H9 (cell line): ENCODE measurements at places on chromosomes 6 and 20.

DNA sequence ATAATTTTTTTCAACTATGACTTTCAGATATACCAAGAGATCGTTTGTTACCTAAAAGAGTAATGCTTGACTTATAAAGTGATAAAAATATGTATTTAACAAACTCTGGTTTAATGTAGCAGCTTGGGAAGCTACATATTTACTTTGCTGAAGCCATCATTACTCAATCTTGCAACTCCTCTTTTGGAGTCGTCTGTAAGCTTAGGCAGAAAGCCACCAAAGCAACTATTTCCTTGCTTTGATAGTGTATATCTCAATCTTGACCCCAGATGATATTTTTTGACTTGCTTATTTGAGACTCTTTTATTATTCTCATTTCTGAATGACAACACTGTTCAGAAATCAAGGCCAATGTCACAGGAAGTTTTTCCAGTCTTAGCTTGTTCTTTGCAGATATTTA, 183.0 kb downstream of the SAMD5 start:
- DNase-seq, result no peak

DNA sequence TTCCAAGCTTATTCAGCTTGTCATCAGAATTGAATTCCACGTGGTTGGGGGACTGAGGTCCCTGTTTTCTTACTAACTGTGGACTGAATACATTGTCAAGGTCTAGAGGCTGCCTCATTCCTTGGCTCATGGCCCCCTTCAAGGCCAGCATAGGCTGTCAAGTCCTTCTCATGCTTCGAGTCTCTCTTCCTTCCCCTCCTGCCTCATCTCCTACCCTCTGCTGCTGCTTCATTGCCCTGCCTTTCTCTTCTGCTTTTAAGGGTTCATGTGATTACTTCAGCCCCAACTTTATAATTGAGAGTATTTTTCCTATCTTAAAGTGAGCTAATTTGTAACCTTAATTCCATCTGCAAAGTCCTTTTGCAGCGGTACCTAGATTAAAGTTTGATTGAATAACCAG, 27.6 kb upstream of the ZNF831 start:
- DNase-seq, result no peak

DNA sequence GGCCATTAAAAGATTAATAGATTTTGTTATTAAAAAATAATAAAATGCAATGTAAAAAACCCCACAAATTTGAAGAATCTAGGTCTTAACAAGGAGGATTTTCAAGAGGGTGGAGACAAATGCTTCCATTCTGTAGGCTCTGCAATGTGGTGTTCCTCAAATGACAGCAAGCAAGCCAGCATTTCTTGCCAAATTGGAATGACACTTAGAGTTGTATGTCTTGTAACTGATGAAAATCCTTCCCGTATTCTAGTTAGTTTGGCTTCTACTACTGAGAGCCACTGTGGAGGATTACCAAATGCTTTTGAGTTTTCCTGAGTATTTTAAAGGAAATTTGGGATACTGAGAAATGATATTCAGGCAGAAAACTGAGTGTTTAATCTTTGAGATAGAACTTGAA, 1225.5 kb upstream of the CITED2 start:
- no peak for DNase-seq

DNA sequence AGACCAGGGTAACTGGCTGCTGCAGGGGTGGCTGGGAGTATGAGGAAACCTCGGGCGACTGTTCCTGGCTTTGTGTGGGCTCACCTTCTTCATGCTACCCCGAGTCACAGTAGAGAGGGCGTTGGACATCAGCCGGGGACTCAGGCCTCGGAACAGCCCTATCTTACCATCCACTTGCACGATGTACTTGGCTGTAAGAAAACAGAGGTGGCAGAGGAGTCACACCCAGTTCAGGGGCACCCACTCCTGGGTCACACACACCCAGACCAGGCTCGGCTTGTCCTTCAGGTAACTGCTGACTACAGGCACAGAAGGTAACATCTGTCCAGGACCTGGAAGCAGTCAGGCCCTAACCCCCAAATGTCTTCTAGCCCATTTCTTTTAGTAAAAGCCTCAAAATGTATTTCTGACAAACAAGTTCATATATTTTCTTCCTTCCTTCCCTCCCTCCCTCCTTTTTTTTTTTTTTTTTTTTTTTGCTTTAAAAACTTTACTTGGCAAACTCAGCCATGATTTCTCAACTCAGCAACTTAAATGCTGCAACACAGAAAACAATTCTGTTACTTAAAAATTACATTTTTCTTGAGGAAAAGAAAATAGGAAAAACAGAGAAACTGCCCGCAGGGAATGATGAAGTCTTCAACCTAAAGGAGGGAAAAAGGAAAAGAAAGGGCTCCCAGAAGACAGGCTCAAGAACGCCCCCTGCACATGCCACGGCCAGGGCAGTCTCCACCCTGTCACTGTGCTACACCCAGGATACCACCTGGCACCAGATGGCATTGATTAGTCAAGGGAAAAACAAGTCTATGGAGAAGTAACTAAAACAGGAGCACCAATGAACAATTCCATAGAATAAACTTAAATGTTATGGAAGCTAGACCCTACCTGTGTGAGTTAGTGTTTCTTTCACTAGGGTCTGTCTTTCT, 7.3 kb downstream of the MTCH1 start:
- DNase-seq, result no peak

DNA sequence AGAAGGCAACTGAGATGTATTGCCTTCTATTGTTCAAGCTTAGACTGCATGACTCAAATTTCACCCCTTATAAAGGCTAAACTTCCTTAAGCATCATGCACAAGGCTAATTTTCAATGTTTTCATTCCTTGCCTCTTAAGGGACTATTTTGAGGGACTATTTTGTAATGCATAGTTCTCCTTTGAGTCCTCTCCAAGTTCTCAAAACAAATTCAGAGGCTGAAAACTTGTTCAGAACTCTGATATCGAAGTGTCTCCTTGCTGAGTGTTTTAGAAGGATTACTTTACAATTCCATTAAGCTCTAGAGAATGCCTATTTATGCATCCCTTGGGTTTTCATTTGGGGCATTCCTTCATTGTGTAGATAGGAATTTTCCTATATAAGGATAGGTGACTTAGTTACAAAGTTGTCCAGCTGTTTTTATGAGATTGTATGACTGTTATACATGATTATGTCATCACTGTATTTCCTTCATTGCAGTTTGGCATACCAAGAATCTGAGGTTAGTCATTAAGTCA, 41.7 kb downstream of the COL19A1 start:
- DNase-seq, result no peak

- no peak for DNase-seq
Observed at GRCh38 chr6:168152306-168152963, 73.4 kb upstream of the FRMD1 start.

GRCh38 chr6:42047213-42047590, 3.1 kb upstream of the TAF8 start:
- DNase-seq, result no peak

DNA sequence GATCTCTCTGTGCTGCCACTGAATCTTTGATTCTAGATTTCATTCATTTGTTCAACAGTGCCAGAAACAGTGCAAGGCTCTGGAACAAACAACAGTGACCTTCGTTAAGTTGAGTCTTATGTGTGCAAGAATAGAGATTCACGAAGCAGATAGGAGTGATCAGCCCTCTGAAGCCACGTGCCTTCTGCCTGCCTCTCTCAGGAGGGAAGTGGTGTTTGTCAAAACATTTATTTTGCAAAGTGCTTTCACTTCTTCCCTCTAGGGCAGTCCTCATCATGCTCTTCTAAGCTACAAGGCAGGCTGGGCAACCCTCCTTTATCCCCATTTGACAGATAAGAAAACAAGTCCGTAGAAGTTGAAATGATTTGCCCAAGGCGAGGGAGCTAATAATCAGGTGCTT, 204.3 kb downstream of the TFAP2C start:
- no peak for DNase-seq

DNA sequence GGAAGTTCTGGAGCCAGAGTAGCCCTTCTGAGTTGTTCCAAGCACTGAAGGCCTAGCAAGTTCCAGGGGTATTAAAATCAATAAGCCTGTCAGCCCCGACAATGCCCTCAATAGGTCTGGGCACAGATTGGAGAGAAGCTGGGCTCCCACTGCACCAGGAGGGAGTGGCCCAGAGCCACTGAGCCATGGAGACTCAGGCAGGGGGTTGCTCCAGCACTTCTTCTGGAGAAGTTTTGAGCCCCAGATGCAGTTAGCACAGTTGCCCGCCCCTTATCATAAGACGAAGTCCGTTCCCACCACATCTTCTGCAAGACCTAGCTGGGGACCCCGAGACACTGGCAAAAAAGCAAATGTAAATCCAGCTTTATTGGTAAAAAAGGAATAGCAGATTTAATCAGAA, 13.0 kb downstream of the DEFB132 start:
- no peak for DNase-seq

DNA sequence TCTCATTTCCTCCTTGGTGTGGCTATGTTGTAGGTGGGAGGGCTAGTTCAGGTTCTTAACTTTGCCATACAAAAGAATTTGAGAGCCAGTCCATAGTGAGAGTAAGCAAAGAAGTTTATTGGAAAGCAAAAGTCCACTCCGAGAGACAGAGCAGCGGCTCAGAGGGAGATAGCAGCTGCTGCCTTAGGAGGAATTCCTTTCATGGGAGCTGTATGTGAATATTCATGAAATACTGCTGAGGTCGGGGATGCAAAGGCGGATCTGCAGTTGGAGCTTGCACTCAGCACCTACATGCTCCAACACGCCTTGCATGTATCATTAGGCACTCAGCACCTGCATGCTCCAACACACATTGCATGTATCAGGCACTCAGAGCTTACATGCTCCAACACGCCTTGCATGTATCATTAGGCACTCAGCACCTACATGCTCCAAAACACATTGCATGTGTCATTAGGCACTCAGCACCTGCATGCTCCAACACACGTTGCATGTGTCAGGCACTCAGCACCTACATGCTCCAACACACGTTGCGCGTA, 54.9 kb downstream of the CDH4 start:
- no peak for DNase-seq

- DNase-seq, result no peak
Observed at GRCh38 chr6:31246051-31246521, 25.8 kb downstream of the HLA-C start.

GRCh38 chr6:161414180-161414579, 140.3 kb upstream of the AGPAT4 start:
- no peak for DNase-seq

GRCh38 chr6:133833949-133834359, 55.0 kb upstream of the TCF21 start:
- no peak for DNase-seq

DNA sequence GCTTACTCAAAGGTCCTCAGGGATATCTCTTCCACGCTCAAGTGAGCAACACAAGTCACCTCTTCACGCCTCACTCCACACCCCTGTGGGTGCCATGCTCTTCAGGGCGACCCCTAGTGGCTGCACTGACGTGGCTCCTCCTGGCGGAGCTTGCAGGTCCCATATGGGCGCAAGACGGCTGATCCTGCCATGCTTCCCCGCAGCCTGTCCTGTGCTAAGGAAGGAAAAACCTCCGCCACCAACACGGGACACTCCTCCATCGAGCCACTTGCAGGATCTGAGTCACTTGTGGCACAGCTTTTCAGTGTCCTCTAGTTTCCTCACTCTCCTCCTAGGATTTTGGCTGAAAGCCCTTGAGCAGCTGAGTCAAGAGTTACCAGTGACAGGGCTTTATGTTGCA, 90.7 kb downstream of the KHDC1L start:
- DNase-seq, result peak; percentile 94

DNA sequence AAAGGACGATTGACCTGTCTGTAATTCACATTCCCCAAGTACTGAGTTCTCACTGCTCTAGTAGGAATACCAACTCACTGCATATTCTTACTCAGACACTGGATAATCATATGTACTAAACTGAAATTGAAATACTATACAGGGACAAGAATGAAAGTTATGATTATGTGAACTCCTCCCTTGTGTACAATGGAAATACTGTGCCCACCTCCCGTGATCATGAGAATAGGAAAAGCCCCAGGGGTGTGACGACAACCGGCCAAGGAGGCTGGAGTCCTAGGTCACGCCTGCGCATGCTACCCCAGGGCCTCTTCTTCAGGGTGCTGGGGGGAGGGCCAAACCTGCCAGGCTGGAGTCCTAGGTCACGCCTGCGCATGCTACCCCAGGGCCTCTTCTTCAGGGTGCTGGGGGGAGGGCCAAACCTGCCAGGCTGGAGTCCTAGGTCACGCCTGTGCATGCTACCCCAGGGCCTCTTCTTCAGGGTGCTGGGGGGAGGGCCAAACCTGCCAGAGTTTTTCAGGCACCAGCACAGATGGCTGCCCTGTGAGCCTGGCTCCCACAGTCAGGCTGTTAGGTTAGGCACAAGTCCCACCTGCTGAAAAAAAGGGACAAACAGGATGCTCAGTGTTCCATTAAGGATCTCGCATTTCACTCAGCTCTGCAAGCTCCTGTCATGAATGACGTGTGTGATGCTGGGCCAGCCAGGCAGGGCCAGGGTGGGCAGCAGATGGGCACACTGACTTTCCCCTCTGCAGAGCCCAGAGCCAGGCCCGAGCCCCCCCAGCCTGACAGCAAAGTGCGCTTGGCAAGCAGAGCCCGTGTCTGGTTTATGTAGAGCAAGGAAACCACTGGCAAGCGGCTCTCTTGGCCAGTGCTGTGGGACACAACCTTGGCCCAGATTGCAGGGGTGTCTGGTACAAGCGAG, 107.7 kb downstream of the FOXF2 start:
- no peak for DNase-seq

- no peak for DNase-seq
Observed at GRCh38 chr6:53982366-53983050, 128.7 kb upstream of the MLIP start.

GRCh38 chr20:53428996-53429395, 164.6 kb downstream of the ZNF217 start:
- no peak for DNase-seq

DNA sequence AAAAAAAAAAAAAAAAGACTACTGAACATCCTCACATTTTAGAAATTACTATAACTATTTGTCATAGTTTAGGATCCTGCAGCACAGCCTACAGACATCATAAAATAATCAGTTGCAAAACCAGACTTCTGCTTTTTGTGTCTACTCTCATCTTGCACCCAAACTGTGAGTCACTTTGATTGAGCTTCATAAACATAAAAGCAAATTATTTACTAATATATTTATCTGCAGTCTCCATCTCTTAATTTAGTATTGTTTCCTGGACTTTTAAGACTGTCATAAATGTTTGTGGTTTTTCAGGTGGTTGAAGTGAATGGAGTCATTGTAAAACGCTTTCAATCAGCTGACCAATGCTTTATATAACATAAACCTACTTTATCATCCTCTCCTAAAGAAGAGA, 14.8 kb upstream of the CALHM6 start:
- DNase-seq, result no peak

- no peak for DNase-seq
Observed at GRCh38 chr6:89842228-89842627, 12.5 kb downstream of the CASP8AP2 start.
